HL-60 (cell line): ENCODE measurements at places on chromosomes 3 and 15.

DNA sequence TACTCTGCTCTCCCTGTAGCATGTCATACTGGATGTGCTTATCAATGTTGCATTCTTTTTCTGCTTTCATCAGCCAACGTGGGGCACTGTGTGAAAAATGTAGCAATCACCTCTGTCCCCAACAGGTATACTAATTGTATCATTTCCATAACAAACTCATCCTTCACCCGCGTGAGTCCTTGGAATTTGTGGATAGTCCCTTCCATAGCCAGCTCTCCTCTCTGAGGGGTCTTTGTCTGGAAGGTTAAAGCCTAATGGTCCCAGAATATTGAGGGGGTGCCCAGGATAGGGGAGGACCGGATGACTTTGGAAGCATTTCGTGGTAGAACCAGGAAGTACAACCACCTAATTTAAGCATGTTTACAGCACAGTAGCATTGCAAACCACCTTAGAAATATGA is 124.6 kb downstream of the FOXB1 start:
- no peak for DNase-seq

- DNase-seq, result no peak
Measured at GRCh38 chr15:77748078-77749064, 115.7 kb upstream of the LINGO1 start.

GRCh38 chr3:52153389-52154096 is 680 bp downstream of the POC1A start:
- peak; percentile 42 for DNase-seq

- peak; percentile 54 for DNase-seq
Measured at GRCh38 chr3:188137051-188137450, 16.9 kb upstream of the LPP start.

- no peak for DNase-seq
Measured at GRCh38 chr3:138747225-138747624, 87.5 kb downstream of the PIK3CB start.

GRCh38 chr15:88635318-88635717 is 3.5 kb upstream of the ISG20 start:
- DNase-seq, result no peak
